ENCODE measurements at places on chromosomes 5 and 9.

DNA sequence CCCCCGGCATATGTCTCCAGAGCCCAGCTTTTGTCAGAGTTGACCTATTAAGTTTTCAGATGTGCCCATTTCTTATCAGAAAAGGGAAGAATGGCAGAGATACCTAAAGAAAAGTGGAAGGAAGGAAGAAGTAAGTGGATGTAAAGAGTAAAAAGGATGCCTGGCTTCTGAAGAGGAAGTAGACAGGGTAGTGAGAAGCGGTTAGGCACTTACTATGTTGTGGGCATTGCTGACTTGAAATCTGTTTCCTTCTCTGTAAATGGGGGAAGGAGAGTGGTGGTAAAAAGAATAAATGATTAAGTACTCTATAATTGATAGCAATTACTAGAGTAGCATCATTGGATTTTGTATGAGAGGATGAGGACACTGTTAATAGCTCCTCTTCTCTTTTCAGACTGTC lies 9.9 kb downstream of the ANP32B start:
- DNase-seq = no peak

GRCh38 chr5:127084656-127085055 lies 11.4 kb upstream of the C5orf63 start:
- DNase-seq = no peak

- DNase-seq = no peak
Measured at GRCh38 chr5:98975223-98975622, 46.4 kb upstream of the CHD1 start.

DNA sequence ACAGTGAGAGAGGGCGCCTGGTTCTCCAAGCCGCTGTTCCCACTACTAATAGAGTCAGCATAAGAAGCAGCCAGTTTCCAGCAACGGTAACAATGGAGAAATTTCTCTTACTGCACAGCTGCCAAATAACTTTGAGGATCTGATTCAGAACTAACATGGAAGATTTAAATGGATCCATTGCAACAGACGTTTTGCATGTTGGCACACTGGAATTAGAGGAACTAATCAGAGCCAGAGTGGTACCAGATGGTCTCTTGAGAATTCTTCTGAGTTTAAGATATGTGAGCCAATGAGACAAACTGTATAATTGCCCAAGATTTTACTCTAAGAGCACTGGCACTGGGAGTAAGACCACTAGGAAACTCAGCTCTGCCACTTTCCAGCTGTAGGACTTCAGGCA lies 186.5 kb downstream of the EFNA5 start:
- no peak for DNase-seq

GRCh38 chr5:129804705-129805104 lies 56.8 kb downstream of the MINAR2 start:
- DNase-seq = no peak

GRCh38 chr9:69264526-69264925 lies 60.5 kb upstream of the ENTREP1 start:
- DNase-seq = no peak

DNA sequence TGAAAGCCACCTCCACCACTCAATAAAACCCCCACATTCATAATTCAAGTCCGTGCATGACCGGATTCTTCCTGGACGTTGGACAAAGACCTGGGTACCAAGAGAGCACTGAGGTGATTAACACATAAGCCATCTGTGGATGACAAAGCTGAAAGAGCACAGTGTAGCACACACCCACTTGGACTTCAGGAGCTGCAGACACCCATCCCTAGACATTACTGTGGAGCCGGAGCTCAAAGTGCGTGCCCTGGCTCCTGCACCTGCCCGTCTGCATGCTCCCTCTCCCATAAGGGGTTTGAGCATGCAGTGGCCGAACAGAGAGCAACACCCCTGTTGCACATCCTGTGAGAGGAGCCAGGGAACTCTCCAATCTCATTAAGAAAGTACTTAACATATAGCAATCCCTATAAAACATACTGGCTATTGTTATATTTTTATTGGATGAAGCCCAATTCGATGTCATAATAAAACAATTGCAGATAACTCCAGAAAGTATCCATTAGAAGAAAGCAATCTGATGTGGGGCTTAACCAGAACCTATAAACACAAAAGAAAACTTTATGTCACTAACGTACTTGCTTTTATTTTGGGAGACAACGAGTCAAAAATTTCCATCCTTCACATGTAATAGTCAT lies 1174.2 kb upstream of the C9orf72 start:
- DNase-seq = peak; percentile 34

- no peak for DNase-seq
Measured at GRCh38 chr5:98872674-98873073, 56.1 kb downstream of the CHD1 start.

GRCh38 chr5:111968459-111968858 lies 211.5 kb upstream of the NREP start:
- peak; percentile 37 for DNase-seq

DNA sequence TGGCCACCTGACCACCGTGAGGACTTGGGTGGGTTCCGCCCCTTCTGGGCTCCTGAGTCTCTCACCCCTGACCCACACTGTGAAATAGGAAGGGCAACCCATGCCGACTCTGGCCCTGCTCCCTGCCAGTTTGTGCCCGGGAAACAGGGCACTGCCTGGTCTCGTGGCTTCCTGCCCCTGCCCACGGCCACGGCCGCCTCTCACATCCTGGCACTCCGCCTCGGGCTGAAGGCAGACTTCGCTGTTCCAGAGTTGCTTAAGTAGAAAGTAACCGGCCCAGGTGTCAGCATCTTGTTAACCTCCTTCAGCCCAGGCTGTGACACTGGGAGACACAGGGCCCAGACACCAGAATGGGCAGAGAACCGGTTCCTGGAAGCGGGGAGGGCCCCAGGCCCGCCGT lies 68.7 kb upstream of the RNU6ATAC start:
- no peak for DNase-seq

- DNase-seq = no peak
Measured at GRCh38 chr5:72673623-72674022, 142.8 kb upstream of the TNPO1 start.

- no peak for DNase-seq
Measured at GRCh38 chr5:109562441-109562840, 127.3 kb upstream of the MAN2A1 start.

DNA sequence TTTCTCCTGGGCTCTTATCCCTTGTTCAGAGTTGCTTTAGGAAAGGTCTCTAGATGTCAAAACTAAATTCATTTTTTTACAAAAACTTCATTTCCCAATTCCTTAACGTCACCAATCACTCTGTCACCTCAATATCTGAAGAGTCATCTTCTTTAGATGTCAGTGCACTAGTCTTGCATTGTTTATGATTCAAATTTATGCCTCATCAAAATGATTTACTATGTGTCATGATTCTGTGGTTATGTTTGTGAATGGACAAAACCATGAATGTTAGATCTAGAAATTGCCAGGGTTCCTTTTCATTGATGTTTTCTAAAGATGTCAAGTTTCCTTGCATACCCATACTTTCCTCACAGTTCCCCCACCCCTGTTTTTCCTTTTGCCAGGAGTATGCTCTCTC lies 21.5 kb downstream of the CWC27 start:
- no peak for DNase-seq

DNA sequence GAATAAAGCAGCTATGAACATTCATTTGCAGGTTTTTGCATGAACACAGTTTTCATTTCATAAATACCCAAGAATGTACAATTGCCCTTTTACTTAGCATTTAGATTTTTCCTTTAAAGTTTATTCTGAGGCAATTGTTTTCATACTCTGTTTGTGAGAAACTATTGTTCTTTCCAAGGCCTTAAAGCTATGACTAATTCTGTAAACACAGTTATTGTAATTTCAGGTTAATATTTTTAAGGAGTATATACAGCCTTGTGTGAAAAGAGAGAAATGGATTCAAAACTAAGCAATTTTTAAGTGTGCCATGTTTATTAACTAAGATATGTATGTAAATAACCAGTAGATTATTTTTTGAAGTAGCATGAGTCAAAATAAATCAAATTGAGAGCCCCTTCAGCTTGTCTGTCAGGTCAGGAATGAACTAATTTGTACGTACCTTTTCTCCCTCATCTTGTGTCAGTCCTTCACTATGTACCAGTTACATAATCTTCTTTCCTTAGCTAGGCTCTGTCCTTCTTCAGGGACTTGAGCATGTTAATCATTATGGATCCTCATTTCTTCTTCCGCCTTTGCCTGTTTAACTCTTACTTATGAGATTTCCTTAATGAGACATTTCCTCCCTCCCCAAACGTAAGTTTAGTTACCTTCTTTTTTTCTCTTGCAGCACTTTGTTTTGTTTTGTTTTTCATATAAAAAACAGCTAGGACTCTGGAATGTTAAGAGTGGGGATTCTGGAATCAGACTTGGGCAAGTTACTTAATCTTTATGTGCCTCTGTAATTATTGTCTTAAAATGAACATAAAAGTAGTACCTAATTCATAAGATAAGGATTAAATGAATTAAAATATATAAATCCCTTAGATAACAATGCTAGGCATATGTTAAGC lies 63.6 kb downstream of the NIPBL start:
- no peak for DNase-seq

- no peak for DNase-seq
Measured at GRCh38 chr5:15789642-15790041, 289.7 kb downstream of the FBXL7 start.

- no peak for DNase-seq
Measured at GRCh38 chr5:140574165-140574564, 9.5 kb downstream of the SLC35A4 start.
